ENCODE measurements at places on chromosomes 2 and 18.

DNA sequence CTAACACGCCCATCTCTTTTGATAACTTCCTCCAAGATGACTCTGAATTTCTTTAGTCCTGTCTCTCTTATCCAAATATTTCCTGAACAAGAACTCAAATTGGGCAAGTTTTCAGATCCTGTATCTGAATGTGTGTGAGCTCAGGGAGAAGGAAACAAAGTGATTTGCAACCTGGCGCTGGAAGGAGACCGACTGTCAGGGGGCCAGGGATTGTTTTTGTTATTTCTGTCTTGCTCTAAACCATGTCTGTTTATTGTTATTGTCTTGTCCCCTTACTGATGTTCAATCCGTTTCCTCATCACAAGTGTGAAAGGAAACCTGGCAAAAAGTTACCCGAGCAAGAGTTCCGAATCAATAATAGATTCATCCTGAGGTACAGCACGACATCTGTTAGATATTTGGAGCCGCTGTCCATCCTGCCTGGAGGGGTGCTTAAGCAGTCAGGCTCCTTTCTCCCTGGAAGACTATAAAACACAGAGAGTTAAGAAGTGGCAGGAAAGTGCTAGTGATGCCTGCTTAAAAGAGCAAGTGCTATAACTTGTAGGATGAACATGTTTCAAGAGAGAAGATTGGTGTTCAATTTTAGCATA lies 132.5 kb upstream of the OSR1 start:
- DNase-seq: no peak

DNA sequence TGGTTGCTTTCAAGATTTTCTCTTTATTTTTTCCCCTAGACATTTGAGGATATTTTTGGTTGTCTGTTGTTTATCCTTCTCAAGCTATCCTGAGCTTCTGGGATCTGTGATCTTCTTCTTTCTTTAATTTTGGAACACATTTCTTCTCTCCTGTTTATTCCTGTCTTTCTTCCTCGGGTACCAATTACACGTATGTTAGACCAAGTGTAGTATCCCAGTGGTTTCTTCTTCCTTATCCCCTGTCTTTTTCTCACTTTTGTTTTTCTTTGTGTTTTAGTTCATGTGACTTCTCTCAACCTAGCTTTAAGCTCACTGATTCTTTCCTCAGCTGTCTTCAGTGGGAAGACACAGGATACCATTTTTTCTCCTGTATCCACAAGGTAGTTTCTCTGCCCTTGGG lies 120.0 kb downstream of the GALR1 start:
- DNase-seq: no peak

GRCh38 chr2:217085543-217085942 lies 225.7 kb upstream of the TNP1 start:
- no peak for DNase-seq

- no peak for DNase-seq
Observed at GRCh38 chr2:111239107-111239506, 118.4 kb downstream of the BCL2L11 start.

- no peak for DNase-seq
Observed at GRCh38 chr2:213086571-213086970, 64.8 kb downstream of the IKZF2 start.

DNA sequence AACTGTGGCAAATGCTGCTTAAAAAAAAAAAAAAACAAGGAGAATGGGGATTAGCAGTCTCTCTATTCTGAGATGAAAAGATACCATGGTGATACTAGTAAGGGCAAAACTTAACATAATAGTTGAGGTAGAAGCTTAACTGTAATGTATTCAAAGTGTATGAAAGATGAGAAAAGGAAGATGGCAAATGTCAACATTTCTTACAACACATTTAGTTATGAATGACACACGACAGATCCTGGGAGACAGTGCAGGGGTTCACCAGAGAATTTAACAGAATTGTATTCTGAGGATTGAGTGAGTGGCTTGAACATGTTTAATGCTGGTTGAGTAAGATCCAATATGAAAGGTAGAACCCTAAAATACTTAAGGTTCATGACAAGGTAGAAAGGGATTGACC lies 52.7 kb downstream of the CUL3 start:
- no peak for DNase-seq

DNA sequence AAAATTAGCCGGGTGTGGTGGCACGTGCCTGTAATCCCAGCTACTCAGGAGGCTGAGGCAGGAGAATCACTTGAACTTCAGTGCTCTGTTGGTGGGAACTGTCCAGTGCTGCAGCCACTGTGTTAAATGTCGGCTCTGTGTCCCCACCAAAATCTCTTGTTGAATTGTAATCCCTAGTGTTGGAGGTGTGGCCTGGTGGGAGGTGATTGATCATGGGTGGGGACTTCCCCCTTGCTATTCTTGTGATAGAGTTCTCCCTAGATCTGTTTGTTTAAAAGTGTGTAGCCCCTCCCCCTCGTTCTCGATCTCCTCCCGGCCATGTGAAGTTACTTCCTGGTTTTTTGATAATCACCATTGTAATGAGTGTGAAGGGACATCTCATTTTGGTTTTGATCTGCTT lies 9.8 kb upstream of the RPL31 start:
- no peak for DNase-seq

- no peak for DNase-seq
Observed at GRCh38 chr2:136051725-136052048, 66.3 kb upstream of the DARS1 start.

DNA sequence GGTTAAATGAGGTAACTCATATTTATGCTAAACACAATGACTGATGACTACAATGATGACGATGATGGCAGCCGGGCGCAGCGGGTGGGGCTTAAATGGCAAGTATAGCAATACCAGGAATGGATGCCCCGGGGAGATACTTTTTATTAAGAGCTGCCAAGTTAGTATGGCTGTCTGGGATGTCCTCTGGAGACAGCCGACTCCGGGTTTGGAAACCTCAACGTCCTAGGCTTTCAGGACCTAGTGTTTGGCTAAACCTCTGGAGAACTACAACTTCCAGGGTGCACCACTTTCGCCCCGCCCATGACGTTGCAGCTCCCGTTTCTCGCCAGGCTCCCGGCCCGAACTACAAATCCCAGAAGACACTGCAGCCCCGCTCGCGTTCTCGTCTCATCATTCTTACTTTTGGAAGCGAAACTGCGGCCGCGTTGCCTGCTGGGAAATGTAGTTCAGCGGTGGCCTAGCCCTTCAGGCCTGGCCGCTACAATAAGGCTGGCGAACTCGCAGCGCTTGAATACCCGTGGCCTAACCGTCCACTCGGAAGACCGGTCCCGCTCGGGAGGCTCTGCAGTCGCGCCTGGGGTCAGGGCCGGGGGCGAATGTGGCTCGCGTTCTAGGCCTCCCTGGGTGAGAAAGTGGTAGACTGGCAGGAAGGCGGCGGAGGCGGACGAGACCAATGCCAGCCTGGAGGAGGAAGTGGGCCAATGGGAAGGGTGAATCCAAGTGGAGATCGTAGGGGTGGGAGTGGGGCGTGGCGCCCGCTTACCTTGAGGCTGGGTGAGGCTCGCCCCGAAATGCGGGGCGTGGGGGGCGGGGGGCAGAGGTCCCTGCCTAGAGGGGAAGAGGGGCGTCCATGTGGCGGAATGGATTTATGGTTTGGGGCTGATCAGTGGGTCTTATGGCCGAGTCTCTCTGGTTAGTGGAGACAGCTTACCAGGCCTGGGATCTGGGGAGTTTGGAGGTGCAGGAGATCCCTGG lies at the start of gene SMARCAL1:
TSS of gene SMARCAL1 (plus strand) at position 463 of the 978 bp plus-strand sequence. CDS start 2,221 bp downstream, outside the sequence.
- DNase-seq: peak; percentile 97

DNA sequence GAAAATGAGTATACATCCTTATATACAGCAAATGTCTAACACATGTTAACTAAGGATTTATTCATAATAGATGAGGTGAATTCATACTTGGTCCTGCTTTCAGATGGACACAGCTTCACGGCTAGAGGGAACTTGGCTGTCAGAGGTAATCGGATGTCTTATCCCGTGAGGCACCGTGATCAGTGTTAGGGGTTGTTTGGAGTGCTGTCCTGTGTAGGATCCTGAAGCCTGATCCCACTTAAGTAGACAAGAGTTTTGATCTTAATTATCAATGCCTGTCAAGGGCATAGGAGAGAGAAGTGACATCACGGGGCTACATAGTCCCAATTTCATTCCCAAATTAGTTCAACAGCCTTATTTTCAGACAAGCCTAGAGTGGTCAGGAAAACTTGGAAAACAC lies 204.6 kb downstream of the RNF144A start:
- no peak for DNase-seq

- no peak for DNase-seq
Observed at GRCh38 chr18:7824970-7825369, 257.9 kb downstream of the PTPRM start.

GRCh38 chr2:199484927-199485326 lies 27.2 kb upstream of the SATB2 start:
- no peak for DNase-seq

DNA sequence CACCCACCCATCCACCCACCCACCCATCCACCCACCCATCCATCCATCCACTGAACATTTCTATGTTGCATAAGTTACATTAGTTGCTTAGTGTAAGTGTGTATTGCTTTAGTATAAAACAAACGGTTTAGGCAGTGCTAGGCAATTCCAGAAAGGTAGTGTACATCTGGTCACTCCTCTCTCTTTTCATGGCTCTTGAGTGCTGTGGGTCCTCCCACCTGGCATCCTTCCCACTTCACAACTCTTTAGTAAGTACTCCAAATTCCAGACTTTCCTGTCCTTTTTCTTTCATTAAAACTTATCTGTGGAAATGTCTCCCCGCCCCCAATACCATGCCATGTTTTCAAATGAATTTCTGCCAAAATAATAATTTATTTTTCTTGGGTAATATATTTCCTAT lies 122.5 kb downstream of the PLEKHM3 start:
- no peak for DNase-seq

DNA sequence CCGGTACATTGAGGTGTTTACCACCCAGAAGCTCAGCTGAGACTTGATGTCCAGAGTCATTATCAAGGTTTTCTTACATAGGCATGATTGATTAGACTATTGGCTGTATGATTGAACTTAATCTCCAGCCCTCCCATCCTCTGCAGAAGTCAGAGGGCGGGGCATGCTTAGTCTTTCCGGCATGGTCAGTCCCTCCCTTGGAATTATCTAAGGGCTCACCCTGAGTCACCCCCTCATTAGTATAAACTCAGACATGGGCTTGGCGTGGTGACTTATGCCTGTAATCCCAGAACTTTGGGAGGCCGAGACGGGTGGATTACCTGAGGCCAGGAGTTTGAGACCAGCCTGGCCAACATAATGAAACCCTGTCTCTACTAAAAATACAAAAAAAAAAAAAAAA lies 243.9 kb downstream of the VAPA start:
- DNase-seq: no peak

GRCh38 chr18:7089369-7089768 lies 28.2 kb downstream of the LAMA1 start:
- DNase-seq: no peak

- DNase-seq: no peak
Observed at GRCh38 chr2:52831216-52831615, 936.4 kb upstream of the CHAC2 start.

DNA sequence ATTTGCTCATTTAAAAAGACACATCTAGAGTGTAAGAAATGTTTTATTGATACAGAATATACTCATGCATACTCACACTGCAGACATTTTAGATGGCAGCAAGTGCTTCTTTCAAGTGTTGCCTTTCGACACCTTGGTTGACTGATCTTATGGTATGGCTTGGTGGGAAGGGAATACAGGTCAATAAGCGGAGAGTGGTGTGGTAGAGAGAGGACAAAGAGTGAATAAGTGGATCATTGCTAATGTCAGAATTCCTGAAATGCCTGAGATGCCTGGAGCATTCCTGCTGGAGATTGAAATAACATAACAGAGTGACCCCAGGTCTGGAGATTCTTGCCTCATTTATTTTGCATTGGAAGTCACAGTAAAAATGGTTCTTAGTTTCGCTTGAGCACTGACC lies 76.7 kb downstream of the RND3 start:
- no peak for DNase-seq

GRCh38 chr2:173278794-173279526 lies 75.7 kb upstream of the CDCA7 start:
- DNase-seq: no peak

DNA sequence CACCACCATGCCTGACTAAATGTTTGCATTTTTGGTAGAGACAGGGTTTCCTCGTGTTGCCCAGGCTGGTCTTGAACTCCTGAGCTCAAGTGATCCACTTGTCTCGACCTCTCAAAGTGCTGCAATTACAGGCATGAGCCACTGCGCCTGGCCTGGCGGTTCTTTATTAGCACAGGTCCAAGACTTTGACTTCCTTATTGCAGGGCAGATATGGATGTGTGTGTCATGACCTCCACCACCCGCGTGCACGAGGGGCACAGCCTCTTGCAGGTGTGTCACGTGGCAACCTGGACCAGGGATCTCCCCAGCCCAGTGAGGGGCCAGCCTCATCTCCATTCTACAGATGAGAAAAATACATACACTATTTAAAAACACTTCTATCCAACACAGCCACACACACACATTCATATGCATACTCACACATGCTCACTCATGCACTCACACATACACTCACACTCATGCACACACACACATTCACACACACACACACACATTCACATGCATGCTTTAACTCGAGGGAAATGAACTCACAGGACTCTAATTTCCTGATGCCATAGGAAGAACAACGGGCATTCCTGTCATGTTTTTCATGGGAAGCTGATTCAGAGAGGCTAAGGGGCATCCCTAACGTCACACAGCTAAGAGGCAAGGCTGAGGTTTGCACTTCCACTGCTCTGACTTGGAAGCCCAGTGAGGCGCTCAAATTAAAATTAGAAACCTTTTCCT lies 38.8 kb downstream of the RRM2 start:
- DNase-seq: no peak

GRCh38 chr2:238853721-238854120 lies 5.8 kb downstream of the TWIST2 start:
- no peak for DNase-seq

DNA sequence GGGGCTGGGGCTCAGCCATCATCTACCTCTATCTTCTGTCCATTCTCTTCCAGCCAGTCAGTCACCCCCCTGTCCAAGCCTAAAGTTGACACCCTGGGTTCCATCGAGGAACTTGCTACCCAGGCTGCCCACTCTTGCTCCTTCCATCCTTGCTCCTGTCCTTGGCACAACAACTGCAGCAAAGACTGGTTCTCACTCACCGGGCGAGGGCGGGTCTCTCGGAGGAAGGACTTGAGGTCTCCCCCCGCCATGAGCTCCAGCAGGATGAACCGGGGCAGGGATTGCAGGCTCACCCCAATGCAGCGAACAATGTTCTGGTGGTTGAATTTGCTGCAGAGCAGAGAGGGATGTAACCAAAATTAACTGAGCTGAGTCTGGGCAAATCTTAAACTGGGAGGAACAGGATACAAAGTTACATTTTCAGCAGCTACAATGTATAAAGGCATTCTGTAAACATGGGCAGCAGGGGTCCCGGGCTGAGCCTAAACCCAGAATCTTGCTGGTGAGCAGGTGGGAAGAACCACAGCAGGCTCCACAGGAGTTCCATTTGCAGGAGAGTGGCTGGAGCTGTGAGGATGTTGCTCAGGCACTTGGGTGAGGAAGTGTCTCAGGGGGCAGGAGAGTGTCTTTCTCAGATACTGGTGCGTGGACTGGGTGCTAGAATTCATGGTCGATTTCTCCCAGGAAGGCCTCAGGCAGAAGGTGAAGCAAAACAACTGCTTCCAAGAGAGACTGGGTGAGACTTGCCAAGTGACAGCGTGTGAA lies 105.5 kb downstream of the CLIP4 start:
- no peak for DNase-seq

GRCh38 chr18:2932247-2933181 lies 80.4 kb downstream of the LPIN2 start:
- DNase-seq: no peak

Data from stimulated activated CD8-positive, alpha-beta memory T cell treated with anti-CD3 and anti-CD28 coated beads, Interleukin-2, amount 100 ng/mL, for 1 hour (primary cell).